ENCODE measurements at places on chromosomes 13 and 19.

DNA sequence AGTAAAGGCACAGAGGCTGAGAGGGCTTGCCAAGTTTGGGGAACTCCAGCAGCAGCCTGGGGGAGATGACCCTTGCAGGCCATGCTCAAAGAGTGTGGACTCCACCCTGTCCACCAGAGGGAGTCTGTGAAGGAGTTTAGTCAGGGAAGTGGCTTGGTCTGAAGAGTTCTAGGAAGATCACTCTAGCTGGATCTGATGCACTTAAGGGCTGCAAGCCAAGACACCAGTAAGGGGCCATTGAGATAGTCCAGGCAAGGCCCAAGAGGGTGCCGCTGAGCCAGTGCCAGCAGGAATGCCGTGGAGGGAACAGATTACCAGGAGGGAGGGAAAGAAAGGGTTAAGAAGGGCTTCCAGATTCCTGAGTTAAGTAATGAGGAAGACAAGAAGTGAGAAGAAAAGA is 68.7 kb downstream of the ZAR1L start:
- DNase-seq: peak; percentile 50

DNA sequence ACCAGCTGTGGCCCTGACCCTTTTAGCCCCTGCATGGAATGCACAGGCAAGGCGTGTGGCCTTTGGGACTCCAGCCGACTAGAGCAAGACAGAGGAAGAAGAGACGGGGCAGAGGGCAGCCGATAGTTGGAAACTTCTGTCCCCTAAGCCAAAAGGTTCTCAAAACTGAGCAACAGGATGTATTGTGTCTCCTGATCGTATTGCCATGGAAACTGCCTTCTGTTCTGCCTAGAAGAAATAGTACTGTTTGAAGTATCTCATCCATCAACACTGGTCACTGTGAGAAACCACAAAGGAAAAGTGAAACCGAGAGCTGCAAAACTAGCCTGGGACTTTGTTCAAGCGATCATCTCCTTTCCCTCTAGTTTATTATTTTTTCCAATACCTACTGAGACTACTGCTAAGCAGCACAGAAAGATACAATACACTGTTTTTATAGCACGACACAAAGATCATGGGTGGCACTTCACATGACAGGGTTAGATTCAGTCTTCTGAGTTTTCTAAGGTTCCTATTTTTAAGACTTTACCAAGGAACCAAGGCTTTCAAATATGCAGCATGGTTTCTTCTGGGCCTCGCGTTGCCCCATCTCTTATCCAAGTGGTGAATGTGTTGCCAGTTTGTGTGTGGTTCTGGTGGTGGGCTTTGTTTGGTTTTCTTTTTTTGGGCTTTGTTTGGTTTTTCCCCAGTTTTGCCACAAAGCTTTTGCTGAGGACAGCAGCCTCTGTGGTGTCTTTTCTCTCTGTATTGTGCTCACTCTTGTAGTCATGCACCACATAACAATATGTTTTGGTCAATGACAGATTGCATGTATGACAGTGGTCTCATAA is 49.3 kb upstream of the GPR183 start:
- no peak for DNase-seq

- DNase-seq: no peak
Observed at GRCh38 chr19:29650772-29651387, 14.4 kb upstream of the PLEKHF1 start.

DNA sequence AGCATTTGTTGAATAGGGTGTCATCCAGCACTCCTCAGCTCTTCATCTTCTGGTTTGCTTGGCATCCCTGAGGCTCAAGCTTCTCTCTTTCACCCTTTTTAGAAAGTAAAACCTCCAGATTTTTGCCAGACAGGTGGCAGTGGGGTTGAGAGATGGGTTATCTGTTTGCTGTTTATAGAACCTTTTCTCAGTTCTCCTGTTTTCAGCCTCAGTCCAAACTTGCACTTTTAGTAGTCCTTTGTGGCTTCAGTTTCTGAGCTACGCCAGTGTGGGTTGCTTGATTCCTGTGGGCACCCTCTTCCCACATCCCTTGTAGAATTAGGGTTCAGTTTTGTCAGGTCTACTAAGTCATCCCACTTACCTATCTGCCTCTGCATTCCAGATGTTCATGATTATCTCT is 147.9 kb downstream of the PAN3 start:
- DNase-seq: no peak

GRCh38 chr13:28237944-28238343 is 99.6 kb downstream of the PAN3 start:
- no peak for DNase-seq

DNA sequence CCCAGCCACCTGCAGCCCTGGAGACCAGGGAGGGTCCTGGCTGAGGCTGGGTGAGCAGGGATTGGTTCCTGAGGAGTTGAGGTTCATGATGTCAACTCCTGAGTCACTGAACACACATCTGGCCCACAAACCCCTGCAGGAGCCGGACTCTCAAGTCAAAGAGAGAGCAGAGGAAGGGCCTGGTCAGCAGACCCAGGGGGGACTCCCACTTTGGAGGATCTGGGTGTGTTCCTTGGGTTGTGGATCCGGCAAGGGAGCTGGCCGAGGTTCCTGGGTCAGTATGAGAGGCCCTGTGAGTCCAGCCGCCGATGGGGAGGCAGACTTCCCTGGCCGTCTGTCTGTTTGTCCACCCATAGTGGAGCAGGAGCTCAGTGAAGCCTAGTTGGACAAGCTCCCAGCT is 4.0 kb downstream of the SLC7A10 start:
- no peak for DNase-seq

- no peak for DNase-seq
Observed at GRCh38 chr13:113630296-113630695, 27.7 kb downstream of the ATP4B start.

DNA sequence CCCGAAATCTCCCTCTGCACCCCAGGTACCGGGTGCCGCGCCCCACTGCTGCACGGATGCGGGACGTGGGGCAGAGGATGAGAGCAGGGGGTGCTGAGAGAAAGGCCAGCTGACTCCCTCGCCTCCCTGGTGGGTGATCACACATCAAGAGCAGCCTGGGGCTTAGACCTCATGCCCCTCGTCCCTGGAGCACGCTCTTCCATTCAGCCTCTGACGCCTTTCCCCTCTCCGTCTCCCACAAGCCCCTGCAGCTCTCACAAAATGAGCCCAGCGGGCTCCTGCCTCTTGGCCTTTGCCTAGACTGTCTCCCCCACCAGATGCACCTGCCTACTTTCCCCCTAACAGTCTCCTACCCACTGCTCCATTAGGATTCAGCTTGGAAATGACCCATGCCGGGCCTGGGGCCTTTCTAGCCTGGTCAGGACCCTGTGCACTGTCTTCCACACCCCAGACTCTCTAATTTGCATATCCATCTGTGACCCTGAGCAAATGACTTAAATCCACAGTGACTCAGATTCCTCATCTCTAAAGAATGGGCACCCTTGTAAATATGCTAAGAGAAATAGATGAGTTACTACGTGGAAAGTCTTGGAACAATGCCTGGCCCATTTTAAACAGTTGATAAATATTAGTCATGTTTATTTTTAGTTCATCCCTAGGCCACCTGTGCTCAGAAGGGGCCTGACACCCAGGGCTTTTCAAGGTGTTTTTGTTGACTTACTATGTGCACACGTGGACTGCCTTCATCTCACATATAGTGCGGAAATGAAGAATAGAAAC is 582 bp upstream of the PTPRH start:
- no peak for DNase-seq

- no peak for DNase-seq
Observed at GRCh38 chr13:95499811-95500712, 52.5 kb upstream of the CLDN10 start.

DNA sequence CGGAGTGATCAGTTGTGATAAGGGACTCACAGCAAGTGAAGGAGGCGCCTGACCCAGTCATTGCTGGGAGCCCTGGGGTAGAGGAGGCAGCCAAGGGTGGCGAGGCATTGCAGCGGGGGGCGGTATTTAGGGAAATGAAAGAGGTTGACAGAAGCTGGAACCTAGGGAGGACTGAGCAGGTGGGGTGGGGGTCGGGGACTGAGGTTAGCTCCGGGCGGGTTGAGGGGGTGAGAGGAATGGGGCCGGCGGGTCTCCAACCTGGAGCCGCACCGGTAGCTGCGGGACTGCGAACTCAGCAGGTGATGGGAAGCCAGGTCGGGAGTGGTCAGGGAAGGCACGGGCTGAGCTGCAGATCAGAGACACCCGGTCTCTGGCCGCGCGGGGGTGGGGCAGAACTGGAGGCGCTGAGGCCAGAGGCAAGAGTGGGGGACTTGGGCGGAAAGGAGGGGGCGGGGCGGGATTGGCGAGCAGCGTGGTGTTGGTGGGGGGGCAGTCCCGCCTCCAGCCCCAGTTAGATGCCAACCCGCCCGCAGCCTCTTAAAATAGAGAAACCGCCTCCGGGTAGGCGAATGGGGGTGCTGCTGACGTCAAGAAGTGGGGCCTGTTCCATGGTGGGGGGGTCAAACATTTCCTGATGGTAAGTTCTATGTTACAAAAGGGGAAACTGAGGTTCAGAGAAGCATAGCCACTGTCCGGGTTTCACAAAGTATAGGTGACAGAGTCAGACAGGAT is 1.5 kb downstream of the MAST3 start:
- peak; percentile 77 for DNase-seq

GRCh38 chr13:31797154-31797775 is 57.9 kb downstream of the RXFP2 start:
- no peak for DNase-seq

- no peak for DNase-seq
Observed at GRCh38 chr13:29855009-29855408, 4.6 kb upstream of the UBL3 start.

DNA sequence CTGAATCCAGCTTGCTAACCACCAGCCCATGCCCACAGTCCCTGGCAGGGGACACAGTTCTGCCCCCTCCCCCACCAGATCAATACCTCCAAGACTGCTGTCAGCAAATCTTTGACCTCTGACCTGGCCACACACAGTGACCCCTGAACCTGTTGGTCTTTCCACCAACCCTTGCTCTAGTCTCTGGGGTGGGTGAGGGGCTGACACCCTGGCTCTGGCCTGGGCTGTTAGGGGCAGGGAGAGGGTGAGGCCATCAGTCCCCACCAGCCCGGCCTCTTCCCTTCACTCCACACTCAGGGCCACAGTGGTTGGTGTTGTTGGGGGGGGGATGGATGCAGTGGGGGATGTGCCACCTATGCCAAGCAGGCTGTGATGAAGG is 21.8 kb upstream of the SLC7A10 start:
- DNase-seq: no peak

- DNase-seq: no peak
Observed at GRCh38 chr13:30333616-30334015, 26.3 kb upstream of the KATNAL1 start.

GRCh38 chr13:43270130-43270830 is 246.9 kb downstream of the DNAJC15 start:
- no peak for DNase-seq

DNA sequence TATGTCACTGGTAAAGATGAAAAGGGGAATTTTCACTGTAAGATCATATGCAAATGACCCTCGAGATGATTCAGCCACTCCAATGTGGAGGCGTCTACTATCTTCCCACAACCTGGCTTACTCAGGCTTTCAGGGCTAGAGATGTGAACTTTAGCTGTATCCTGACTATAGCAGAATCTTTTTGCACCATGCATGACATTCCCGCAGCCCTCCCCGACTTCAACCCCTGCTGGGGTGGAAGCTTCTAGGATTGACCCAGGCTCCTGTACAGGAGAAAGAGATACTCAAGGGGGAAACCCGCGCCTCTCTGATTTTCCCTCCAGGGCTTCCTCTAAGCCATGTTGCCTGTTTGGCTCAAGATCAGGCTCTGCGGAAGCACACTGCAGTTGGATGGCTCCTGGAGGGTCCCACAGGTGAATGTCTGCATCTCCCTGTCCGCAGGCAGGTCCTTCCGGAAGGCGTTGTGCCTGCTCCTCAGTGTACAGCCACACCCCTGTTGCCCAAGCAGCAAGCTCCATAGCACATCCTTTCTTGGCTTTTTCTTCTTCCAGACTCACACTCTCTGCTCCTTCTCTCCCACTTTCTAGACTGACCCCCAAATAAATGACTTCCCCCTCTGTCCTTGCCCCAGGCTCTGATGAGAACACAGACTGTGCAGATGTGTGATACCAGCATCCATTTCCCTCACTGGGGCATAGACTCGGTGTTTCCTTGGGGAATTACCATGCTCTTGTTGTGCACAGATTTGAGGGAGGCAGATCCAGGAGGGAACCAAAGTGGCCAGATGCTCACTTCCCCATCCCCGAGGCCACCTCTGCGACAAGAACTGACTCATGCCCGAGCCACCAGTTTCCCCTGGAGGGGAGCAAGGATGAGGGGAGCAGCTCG is 29.1 kb upstream of the POP4 start:
- peak; percentile 39 for DNase-seq

- DNase-seq: no peak
Observed at GRCh38 chr13:79379274-79379673, 26.8 kb downstream of the RBM26 start.

- no peak for DNase-seq
Observed at GRCh38 chr19:45124021-45124420, 31.0 kb downstream of the PPP1R37 start.

DNA sequence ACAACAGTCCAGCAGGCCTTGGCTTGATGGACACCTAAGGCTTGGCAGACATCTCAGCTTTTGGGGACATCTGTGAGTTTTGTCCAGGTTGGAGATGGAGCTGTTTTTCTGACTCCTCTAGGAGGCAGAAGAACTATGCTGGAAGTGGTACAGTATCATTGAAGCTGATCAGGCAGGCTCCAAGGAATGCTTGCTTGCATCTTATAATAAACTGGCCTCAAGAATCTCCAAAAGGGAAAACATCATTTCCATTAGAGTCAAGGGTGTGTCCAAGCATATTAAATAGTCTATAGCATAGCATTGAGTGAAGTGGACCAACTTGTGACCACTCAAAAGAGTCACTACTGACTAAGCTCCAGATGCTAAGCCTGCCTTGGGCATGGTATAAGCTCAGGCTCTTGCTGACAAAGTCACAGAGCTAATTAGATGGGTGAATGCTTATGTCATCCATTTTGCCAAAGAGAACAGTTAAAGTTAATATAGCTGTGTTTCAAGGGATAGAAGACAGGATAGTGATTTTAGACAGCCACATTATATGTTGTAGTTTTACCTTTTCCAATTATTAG is 216.0 kb downstream of the DNAJC15 start:
- no peak for DNase-seq

GRCh38 chr13:103133556-103133955 is 67.3 kb upstream of the SLC10A2 start:
- DNase-seq: no peak

DNA sequence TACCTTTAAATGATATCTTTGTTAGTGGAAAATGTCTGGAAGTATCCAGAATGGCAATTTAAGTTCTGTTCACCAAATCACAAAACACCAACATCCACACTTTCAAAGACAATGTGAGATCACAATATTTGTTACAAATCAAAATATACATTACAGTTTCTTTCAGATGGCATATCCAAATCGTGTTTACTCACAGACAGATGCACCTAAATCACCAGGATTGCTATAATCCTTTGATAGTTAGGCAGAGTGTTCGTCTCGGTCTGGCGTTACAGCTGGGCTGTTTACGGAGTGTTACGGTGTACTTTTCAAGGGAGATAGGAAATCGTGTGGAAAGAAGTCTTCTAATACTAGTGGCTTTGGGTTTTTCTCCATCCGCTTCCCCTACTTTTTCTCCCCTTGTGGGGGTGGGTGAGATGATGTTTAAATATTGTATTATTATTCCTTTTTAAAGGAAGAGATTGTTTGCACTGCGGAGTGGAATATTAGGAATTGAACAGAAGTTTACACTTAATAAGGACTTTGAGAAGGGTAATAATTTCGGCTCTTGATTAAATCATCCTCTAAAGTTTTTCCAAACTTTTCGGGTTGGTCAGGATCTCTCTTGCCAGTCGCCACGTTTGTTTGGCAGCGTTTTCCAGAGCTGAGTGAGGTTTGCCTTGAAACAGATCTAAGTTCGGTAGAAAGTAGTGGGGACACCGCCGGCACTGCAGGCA is 1.8 kb downstream of the MAB21L1 start:
- DNase-seq: no peak

- no peak for DNase-seq
Observed at GRCh38 chr19:49342291-49342721, 7.1 kb downstream of the CD37 start.

Data from stimulated activated naive CD8-positive, alpha-beta T cell treated with anti-CD3 and anti-CD28 coated beads, Interleukin-15, Interleukin-2, amounts not matched to agents 100 U/mL and 50 U/mL, for 24 hours (primary cell).